CD4-positive, alpha-beta T cell treated with Interleukin-12 subunit alpha and Interleukin-12 subunit beta, for 1 hour (primary cell): ENCODE measurements at places on chromosomes 4 and X.

GRCh38 chr4:122781486-122781885, 45.1 kb upstream of the FGF2 start:
- DNase-seq: no peak

DNA sequence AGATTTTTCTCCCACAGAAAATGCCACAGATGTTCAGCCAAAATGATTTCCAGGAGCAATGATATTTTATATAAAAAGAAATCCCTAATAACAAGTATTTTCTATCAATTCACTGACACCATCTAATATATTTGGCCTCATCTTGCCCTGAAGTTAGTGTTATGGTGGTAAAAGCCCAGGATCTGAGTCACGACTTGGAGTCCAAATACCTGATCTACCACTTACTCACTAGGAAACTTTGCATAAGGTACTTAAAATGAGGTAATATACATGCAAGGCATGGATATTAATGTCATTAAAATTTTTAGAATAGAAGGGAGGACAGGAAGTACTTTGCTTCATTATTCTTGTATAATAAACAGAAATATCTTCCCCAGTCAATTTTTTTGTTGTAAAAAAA, 16.3 kb downstream of the PPP3CA start:
- no peak for DNase-seq

DNA sequence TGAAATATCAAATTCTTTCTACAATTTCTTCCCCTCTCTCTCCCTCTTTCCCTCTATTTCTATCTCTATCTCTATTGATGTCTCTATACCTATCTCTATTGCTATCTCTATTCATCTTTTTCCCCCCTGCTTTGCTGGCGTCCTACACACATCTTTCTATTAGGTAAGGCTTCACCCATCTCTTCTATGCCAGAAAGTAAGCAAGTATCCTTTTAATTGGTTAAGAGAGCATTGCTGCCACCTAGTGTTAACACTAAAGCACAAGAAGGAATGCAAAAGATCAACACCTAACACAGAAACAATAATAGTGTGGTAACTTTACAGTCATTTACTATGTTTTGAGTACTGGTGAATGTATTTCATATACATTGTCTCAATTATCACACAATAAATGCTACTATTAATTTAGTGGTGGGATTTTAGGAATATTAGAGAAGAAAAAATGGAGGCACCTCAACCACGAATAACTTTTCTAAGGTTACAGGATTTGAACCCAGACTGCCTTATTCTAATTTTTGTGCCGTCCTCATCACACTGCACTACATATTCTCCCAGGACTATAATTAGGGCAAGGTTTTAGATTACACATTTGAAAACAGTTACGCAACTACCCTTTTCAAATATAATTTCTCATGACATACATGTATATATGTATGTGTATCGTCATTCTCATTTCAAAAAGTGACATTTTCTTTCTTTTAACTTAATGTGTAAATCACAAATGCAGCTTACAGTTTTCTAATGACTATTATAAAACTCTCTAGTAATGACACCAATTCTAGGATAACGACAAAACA, 3.7 kb upstream of the C4orf36 start:
- peak; percentile 66 for DNase-seq

DNA sequence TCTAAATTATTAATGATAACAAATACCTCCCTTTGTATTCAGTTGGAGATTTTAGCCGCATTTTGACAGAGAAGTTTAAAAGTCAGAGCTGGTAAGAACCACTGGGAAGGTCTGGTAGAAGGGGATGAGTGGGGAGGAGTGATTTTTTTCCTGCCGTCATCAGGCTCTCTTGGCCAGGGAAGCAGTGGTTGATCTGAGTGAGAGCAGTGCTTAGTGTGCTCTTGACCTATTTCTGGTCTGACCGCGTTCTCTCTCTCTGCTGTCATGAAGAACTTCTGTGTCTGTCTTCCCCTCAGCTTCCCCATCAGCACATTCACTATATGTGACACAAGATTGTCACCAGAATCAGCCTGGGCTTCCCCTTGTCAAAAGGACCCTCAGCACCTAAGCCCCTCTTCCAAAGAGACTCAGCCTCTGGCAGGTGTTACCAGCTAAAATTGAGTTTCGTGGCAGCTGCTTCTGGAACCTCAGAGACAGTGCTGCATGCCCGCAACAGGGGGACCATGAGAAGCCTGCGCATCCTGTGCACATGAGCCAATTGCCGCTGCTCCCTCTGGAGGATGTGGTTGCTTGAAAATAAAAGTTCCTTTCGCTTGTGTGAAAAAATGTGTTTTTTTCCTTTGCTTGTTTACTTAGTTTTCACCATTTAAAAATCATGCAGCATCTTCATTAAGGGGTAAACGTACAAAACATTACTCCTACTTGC, 268.9 kb downstream of the C4orf33 start:
- DNase-seq: no peak

- DNase-seq: no peak
Observed at GRCh38 chr4:163701916-163702315, 207.4 kb downstream of the TMA16 start.

DNA sequence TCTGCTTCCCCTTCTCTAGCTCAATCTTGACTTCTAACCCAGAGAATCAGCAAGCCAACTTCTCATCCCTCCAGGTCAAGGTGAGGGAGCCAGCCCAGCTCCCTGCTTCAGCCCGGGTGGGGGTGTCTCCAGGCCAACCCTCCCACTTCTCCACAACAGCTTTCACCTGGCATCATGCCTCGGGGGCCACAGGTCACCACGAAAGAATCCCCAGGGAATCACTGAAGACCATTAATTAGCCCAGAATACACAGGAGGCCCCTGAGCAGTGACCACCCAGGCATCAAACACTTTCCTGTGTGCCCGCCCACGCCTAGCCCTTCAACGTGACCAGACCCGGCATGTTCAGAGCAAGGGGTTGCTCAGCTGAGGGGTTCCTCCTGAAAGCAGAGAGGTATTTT, 646.7 kb downstream of the BCOR start:
- DNase-seq: no peak

DNA sequence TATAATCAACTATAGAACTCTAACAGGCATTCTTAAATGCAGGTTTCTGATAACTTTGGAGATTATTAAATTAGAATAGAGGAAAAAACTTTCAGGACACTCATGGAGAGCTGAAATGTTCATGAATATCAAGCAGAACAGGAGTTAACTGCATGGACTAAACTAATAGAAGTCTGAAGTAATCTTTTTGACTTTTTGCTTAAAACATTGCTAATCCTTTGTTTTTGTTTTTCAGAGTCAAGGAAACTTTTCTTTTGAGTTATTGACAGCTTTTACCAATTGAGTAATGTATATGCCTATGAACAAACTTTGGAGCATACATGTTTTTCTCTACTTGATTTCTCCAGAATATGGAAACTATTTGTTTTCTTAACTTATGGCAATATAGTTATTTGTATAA, 112.5 kb downstream of the EIF4E start:
- DNase-seq: no peak

DNA sequence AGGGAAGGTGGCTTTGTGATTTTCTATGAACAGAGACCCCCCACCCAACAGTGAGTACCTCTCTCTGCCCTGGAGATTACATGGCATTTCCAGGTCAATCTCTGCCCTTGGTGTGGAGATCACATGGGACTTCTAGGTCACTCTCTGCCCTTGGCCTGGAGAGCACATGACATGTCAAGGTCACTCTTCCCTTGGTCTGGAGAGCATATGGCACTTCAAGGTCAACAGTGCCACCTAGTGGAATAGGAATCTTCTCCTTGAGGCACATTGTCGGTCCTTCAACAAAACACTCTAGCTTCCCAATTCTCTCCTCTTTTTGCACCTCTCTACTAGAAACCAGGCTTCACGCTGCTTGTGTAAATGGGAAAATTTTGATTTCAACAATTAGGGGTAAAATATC, 66.2 kb upstream of the TACR3 start:
- DNase-seq: no peak

- DNase-seq: no peak
Observed at GRCh38 chrX:67558267-67558666, 14.4 kb downstream of the AR start.

- DNase-seq: no peak
Observed at GRCh38 chr4:8164687-8165086, 6.1 kb upstream of the ABLIM2 start.

GRCh38 chr4:867526-868250, 41.8 kb upstream of the CPLX1 start:
- DNase-seq: no peak

- DNase-seq: no peak
Observed at GRCh38 chr4:74653331-74654229, 140.7 kb downstream of the BTC start.

GRCh38 chr4:184728858-184729257, 5.0 kb downstream of the CENPU start:
- no peak for DNase-seq

DNA sequence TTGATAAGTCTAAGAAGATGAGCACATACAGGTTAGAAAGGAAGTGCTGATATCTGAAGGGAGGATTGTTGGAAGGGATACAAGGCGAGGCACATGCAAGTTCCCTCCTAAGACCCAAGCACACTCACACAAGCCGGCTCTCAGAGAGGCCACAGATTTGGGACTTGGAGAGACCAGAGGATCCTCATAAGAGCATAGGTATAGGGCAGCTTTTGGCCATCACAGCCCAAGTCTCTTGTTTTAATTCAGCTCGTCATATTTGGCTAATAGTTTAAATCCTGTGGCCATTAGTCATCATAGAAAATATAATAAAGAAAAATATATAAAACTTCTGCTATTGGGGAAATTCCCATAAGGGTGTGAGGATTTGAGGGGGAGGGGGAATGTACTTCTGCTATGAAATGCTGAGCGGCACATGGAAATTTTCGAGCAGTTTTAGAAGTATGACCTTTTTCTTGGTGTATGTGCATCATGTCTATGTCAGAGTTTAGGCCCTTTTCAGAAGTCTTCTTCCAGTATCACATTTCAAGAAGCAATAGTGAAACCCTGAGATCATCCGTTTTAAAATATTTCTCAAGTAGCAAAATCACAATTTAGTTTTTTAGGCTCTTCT, 97.7 kb downstream of the NFKB1 start:
- DNase-seq: no peak

GRCh38 chr4:119118397-119118796, 17.2 kb upstream of the MYOZ2 start:
- DNase-seq: no peak

DNA sequence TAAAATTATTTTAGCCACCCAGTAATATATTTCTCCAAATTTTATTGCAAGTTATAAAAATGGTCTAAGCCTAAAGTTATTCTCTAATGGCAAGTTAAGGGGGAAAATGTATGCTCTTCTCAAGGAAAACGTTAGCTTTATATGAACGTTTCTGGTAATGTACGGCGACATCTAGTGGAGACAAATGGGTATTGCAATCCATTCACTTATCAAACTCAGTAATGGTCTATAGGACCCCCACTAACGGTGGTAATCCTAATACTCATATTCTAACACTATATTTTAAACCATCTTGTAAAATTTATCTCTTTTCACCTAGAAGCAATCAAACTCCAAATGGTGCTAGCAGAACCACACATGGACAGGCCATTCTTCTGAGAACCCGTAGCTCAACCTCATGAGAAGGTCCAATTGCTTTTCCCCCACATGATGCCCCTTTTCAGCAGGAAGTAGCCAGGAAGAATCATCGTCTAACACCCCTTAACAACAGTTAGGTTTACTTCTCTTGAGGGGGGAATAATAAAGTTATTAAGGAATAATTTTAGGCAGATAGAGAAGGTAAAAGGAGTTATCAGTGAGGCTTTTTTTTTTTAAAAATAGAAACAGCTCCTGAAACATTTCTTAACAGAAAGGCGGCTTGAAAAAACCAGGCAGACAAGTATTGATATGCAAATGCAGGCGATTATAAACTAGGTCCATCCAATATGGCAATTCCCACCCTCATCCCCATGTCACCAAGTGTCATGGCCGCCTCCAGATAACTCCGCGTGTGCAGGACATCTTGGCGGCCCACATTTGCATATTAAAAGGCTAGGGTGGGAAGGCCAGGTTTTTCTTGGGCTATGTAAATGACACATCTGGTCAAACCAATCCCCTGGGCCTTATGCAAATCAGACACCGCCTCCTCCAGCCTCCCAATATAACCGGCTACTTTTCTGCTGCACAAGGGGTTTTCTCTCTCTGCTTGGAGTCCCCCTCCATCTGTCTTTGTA, 35.0 kb downstream of the NUDT11 start:
- peak; percentile 29 for DNase-seq

DNA sequence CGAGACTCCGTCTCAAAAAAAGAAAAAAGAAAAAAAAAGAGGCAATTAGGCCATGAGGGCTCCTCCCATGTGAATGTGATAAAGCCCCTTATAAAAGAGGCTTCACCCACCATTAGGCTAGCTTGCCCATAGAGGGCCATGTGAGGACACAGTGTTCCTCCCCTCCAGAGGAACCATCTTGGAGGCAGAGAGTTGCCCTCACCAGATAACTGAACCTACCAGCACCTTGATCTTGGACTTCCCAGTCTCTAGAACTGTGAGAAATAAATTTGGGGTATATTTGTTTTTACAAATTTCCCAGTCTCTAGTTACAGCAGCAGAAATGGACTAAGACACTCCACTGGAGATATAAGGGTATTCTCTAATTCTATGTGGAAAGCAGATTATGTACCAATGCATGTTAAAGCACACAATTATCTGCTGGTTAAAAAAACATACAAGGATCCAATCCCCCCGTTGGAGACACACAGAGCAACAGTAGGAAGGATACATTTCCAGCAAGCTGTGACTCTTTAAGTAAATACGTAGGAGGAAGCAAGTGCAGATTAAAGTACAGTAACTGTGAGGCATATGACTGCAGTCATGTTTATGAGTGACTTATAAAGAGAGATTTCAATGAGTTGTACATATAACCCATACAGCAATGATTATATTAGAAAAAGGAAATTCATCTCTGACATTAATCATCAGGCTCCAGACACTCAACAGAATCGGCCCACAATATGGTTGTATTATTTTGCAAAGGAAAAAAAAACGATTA, 21.4 kb downstream of the SH3RF1 start:
- DNase-seq: no peak

DNA sequence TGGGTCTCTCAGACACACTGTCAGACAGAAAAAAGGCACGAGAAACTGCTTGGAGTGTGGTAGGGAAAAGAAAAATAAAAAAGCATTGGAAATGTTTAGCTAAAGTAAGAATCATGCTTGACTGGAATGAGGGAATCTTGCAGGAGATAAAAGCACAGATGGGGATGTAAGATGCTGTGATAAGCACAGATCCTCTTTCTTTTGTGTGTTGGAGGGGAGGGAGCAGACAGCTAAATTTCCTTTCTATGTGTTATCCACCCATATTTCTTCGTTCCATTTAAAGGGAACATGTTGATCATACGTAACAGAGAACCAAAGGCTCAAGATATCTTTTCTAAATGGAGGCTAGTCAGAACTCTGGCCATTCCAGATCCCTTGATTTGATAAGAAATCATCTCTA, 614.0 kb upstream of the LCORL start:
- DNase-seq: no peak

DNA sequence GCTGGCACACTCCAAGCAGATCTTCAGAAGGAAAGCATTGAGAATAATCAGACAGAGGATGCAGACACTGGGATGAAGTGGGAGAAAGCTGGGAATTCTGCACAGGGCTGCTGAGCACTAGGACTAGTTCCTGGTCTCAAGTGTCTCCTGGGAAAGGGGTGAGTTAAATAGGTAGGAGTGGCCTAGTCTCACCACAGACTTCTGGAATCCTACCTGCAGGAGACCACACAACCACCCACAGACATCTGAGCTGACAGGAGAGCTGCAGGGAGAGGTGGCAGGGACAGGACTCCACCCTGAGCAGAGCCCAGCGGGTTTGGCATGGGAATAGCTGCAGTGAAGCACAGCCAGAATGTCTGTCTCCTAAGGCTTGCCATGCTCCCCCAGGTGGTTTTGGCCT, 95.1 kb upstream of the GALNTL6 start:
- no peak for DNase-seq
